ENCODE measurements at places on chromosomes 11 and 22.

DNA sequence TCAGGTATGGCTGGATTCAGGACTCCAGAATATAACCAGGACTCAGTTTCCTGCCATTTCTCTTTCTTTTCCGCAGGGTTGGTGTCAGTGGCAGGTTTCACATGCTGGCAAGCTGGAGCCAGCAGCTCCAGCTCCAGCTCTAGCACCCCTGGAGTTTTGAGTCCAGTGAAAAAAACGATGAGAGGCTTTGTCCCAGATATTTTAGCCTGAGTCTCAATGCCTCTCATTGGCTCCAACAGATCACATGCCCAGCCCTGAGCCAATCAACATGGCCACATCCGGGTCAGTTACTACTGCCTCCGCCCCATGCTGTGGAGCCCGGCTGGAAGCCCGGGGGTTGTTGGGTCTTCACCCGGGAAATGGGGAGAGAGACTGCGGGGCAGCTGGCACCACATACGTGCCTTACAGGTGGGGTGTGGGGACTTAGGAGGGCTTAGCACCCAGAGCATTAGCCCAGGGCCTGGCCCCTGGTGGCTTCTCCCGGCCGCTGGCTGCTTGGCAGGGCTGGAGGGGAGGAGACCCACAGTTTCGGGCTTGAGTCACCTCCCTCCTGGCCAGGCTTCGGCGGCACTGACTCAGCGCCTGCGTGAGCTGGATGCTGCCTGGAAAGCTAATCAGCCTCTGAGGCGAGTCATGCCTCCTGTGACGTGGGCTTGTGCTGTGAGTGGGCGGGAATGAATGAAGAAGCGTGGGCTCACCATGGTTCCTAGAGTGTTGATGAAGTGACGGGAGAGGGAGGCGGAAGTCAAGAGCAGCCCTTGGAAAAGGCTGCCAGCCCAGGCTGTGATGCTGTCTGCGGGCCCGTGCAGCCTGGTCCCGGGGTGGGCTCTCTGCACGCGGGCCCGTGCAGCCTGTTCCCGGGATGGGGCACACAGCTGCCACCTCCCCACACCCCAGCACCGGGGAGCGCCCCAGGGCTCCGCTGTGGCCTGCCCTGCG lies 15.3 kb upstream of the MRTFA start:
- DNase-seq: peak; percentile 99

GRCh38 chr11:87889126-87889525 lies 286.1 kb downstream of the RAB38 start:
- DNase-seq: no peak

DNA sequence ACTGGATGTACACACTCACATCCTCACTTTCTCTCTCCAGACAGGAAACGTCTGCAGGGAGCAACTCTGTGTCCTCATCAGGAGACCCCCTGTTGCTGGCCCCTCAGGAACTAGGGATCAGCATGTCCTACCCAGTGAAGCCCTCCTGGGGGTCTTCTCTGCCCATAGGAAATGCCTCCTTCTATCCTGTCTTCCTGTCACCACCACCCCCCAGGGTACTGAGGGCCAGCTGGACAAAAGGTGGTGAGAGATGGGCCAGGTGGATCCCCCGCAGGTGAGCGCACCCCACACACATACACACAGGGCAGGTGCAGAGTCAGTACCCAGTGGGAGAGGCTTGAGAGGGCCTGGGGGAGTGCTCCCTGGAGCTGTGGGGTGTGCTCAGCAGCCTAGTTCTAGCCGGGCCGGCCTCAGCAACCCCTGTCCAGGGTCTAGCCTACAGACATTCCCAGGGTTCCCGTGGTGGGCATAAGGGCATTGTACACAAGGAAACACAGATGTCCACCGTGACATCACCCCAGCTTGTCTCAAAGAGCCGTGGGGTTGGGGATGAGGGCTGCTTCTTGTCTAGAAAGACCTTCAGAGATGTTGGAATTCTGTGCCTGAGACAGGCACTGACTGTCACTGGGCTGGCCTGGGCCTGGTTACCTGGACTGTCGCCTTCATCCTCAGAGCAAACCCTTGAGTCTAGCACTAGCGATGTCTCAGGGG lies 9.2 kb downstream of the GP1BB start:
- no peak for DNase-seq

DNA sequence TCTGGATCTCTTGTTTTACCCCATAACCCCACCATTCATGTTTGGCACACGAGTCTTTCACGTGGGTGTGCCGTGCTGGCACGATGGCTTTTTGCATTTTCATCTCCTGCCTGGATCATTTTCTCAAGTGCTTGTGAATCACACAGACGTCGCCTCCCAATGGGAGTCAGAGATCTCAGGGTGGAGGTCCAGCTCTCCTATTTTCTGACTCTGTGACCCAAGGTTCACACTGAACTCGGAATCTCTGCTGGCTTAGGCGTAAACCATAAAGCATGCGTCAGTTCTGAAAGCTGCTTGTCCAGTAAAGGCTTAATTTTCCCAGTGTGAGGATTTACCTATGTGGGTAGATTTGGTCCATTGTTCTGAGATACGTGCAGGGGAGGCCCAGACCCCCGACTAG lies 16.0 kb upstream of the C22orf42 start:
- DNase-seq: no peak

DNA sequence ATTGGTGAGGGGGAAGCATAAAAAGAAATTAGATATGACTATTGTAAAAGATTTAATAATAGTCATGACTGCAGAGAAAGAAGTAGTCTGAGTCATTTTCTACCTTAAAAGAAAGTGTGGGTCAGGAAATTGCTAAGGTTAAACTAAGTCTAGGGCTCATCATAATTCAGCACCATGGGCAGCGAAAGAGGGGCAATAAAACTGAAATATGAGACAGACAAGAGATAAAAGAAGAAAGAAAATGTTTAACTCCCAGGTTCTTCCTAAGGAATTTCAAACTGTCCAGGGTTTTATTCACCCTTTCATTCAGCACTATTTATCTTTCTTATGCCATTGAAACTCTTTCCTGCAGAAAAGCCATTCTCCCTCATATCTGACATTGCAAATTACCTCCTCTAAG lies 114.4 kb upstream of the API5 start:
- no peak for DNase-seq

- peak; percentile 48 for DNase-seq
Observed at GRCh38 chr22:37442537-37442936, 15.3 kb upstream of the ELFN2 start.

Measured in lung microvascular endothelial cell (primary cell).